WTC11 (cell line): ENCODE measurements at places on chromosomes 7 and 10.

DNA sequence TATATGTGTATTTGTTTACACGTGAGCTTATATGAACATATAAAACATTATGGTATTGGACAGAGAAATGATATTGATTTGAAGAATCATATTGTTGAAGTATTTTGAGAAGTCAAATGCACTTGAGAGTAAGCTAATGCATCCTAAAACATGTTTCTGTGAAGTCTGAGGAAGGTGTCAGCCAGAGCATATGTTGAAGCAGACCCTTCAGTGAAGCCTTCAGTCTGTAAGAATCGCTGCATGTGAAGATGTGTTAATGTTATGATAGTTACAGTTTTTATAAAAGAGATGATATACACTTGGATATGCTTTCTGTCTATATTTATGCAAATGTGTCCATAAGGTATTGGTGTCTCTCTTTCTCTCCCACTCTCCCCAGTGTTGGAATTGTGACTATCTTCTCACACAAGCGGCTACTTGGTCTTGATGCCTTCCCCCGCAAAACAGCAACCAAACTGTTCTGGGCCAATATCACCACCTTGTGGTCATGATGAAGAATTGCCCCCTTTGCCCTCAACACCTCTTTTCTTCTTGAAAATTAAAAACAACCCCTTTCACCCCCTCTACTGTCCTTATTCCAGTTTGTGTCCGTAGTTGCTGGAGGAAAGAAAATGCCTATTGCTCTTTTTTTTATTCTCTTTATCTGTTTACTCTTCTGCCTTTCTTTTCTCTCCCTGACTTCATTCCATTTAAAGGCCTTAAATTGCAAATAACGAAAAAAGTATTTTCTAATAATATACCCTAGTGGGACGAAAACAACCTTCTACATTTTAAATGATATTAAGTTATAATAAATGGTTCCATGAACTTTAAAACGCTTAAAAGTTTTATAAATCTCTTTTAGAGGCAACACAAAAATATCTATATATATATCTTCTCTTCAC, 64.9 kb downstream of the IKZF1 start:
- DNase-seq = no peak

DNA sequence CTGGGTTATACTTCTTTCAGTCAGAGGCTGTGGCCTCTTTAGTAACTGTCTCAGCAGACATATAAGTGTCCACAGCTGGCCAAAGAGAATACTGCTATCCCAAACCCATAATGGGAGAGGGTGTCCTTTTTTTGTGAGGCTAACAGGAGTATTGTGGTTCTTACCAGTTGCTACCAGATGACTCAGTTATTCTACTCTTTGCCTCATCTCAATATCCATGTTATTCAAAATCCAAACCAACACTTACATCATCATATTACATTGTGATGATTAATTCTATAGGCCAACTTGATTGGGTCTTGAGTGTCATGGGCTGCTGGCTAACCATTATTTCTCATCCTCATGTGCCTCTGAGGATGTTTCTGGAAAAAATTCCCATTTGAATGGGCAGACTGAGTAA, 120.9 kb downstream of the TMEM168 start:
- no peak for DNase-seq

DNA sequence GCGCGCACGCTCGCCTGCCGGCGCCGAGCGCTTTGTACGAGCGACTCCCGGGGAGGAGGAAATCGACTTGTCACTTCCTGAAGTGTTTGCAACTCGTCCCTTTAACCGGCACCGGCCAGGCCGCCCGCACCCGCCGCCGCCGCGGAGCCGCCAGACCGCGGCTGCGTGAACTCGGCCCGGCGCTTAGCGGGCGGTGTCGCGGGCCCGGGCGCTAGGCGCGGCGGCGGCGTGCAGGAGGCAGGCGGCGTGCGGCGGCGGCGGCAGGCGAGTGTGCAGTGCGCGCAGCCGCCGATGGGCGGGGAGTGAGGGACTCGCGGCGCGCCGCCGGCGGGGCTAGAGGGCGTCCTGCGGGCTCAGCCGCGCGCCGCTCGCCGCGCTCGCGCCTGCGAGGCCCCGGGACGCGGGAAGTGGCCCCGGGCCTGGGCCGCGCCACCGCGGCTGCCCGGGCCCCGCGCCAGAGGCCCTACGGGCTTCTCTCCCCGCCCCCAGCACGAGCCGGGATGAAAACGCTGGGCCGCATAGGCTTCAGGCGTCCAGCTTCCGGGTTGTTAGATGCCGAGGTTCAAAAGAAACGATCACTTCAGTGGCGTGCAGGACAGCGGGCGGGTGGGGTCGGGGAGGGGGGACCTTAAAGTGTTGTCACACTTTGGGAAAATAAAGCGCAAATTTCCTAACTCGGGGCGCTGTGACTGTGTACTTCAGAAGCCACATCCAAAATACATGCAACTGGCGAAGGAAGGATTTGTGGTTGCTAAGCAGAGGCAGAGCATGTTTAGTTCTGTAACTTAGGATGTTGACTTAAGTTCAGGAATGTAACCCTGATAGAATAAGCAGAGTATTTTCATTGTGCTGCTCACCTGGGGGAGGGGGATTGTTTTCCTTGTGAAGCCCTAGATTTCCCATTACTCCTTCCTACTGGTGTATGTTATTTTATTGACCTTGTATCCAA, at the start of gene FAM53B:
FAM53B (minus strand) TSS at position 277 of the 949 bp plus-strand sequence. CDS start 37,665 bp downstream, outside the sequence.
- DNase-seq = peak; percentile 82

DNA sequence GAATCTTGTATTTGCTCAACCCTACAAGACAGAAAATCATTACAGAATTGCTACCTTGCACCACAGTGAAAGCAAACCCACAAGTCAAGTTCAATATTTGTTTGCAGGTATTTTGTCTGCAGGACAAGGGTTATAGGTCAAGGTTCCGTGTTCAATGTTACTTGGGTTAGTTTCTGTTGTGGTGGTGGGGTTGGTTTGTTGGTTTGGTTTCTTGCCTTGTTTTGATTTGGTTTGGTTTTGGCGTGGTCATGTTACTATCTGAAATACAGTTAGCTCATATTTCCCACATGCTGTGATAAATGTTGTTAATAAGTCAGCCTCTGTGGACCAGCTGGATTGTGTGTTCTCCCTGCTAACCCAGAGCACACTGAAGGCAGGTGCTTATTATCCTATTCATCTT, 75.6 kb upstream of the INSIG1 start:
- no peak for DNase-seq

DNA sequence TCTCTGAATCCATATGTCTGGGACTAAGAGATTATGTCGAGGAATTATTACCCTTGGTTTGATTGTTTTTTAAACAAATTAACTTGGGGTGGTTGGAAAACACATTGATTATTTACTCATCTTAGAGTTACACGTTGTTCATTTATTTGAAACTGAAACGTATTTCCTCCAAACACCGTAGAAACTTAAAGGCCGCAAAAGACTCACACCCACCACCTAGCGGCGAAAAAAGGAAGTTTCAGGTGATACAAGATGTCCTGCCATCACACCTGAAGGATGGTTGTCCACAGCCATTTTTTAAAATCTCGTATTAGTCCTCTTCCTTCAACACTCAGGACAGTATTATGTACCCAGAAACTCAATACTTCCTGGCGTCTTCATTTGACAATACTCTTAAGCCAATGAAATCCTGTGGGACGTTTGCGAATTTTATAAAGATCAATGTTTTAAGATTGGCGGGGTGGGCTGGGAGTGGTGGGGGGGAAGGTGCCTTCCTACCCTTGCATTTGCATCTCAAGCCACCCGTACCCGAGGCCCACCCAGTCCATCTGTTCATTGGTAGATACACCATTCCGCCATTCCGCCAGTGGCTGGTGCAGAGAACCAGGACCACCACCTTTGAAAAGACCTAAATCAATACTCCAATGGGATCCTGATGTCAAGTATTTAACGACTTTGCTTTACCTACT, 1.4 kb upstream of the LCOR start:
- DNase-seq = peak; percentile 73

DNA sequence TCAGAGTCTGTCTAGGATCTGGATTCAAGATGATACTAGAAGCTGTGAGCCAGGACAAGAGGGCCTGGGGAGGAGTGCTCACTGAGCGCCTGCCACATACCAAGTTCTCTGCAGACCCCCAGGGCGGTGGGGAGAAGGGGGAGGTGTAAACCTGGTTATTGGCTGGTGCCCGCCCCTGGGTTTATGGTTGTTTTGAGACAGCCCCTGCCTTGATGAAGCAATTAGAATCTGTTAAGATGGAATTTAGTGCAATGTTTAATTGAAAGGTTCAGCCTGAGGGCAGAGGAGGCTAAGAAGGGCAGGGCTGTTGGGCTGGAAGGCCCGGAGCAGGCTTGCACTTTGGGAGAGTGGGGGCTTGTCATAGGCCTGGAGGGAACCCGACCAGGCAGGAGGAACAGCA, 42.7 kb downstream of the PRF1 start:
- peak; percentile 4 for DNase-seq

DNA sequence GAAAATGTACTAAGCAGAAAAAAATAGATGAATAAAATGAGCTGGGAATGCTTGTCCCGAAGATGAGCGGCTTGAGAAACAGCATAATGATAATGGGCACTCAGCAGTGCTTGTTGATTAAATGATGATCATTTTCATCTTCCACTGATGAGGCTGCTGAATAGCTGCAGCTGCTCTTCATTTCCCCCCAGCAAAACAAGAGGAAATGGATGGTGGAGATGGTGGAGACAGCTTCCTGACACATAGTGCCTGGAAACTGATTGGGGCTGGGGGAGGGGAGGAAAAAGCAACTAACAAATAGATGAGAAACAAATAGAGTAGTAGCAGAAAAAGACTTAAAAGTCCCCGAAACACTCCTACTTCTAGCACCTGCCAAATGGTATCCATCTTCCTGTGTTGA, 41.4 kb downstream of the MRC1 start:
- no peak for DNase-seq

GRCh38 chr10:4623757-4624420, 202.1 kb upstream of the AKR1E2 start:
- no peak for DNase-seq

GRCh38 chr10:31947144-31947926, 18.7 kb upstream of the ARHGAP12 start:
- DNase-seq = no peak
